ENCODE measurements at places on chromosomes 7 and 10.

DNA sequence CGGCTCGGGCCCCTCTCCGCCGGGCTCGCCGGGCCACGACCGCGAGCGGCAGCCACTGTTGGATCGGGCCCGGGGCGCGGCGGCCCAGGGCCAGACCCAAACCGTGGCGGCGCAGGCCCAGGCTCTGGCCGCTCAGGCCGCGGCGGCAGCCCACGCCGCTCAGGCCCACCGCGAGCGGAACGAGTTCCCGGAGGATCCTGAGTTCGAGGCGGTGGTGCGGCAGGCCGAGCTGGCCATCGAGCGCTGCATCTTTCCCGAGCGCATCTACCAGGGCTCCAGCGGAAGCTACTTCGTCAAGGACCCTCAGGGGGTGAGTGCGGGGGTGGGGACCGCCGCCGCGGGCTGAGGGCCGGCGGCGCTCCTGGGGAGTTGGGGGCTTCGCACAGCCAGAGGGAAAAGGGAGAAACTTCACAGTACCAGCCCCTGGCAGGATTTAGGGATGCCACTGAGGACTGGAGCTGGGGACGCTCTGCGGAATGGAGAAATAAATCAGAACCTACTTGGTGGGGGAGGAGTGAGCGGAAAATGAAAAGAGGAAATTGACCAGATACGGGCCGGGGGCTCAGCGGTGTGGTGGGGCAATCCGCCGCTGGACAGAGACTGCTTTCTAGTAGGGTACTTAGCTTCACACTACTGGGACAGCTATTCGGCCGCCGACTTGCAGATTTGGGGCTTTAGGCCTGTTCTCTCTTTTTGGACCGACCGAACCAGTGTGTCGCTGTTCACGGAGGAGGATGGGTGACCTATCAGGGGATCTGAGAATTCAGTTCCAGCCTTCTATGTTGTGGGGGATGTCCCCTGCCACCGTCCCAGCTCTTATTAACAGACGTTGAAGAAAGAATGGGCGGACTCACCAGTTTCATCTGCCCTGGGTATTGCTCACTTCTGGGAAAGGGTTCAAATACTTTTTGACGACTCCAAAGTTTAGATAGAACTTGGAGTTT, 669 bp downstream of the PI4K2A start:
- DNase-seq, result no peak

- no peak for DNase-seq
These were observed 109.2 kb downstream of the ARHGAP12 start for GRCh38 chr10:31819391-31819820.

- no peak for DNase-seq
These were observed 121.9 kb downstream of the STRA8 start for GRCh38 chr7:135355377-135356048.

DNA sequence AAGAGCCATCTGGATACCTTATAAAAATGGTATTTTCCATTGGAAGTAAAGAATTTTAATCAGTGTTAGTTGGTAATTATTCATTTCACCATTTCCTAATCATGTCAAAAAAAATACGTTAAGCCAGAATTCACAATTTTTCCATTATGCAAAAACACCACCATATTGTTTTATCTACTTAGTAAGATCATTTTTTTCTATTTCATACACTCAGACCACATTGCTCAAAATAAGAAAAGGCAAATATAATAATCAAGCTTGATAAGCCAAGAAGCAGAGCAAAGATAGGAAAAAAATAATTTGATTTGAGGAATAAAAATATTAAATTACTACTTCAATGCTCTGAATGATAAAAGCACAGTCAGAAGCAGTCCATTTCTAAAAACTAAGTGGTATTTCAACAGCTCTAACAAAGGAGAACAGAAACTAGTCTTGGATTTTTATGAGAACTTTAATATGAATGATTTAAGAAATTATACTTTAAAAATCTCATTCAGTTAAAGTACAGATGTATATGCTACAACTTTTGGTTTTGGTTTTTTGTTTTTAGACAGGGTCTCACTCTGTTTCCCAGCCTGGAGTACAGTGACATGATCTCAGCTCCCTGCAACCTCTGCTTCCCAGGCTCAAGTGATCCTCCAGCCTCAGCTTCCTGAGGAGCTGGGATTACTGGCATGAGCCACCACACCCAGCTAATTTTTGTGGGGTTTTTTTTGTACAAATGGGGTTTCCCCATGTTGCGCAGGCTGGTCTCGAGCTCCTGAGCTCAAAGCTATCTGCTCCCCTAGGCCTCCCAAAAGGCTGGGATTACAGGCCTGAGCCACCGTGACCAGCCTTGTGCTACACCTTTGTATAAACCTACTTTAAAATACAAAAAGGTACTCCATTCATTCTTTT, 46.6 kb downstream of the LRRN3 start:
- DNase-seq, result peak; percentile 30

- DNase-seq, result no peak
These were observed 173.8 kb upstream of the AGR3 start for GRCh38 chr7:17055596-17055995.

DNA sequence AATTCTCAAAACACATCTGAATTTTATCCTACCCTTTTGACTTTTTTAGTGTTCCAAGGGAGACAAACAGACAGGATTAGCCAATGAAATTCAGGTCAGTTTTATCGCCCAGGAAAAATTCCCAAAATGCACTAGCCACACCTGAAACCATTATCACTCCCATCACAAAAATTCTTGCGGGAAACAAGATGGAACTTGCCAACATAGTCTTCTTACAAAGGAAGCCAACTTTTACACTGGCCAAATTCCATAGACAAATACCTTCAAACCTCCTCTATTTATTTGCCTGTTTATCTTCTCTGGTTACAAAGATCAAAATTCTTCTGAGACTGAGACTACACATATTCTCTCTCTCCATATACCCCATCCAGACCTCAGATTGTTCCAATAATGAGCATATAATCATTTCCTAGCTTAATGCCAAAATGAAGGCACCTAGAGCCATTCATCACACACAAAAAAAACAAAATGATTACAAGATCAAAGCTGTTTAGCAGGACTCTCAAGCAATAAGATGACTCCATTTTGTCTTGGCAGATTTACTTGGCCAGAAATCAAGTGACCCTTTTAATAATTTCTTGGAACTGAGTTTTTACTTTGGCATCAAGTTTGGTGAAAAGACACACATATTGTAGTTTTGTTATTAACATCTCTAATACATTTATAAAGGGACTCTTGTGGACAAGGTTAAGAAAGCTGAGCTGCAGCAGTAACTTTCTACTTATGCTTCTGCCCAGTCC, 30.2 kb downstream of the MET start:
- no peak for DNase-seq

DNA sequence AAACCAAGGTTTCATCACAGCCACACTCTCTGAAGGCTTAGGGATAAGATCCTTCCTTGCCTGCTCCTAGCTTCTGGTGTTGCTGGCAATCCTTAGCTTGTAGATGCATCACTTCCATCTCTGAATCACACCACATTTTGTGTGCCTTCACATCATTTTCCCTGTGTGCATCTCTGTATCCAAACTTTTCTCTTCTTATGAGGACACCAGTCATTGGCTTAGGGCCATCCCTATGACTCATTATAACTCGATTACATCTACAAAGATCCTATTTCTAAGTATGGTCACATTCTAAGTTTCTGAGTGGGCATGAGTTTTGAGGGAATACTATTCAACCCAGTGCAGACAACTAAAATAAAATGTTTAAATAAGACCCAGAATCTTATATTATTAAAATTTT, 121.7 kb downstream of the C7orf25 start:
- no peak for DNase-seq

GRCh38 chr10:124966008-124966407, 24.1 kb downstream of the ZRANB1 start:
- DNase-seq, result no peak

DNA sequence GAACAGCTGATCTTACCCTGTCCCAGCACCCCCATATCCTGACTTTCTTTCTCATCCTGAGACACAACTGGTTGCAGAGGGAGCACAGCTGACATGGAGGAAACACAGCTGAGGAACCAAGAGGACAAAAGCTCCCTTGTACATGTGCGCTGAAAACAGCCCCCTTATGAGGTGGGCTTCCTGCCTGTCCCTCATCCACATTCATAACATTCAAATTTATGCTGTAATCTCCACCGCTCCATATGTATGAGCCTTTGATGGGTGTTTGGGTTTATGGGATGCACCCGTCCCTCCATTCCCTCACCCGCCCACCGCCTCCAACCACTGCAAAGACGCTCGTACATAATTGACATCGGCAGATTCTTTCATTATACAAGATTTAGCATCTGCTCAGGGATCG, 49.6 kb upstream of the BTRC start:
- DNase-seq, result no peak

GRCh38 chr7:36742911-36743775, 18.8 kb upstream of the AOAH start:
- DNase-seq, result no peak

DNA sequence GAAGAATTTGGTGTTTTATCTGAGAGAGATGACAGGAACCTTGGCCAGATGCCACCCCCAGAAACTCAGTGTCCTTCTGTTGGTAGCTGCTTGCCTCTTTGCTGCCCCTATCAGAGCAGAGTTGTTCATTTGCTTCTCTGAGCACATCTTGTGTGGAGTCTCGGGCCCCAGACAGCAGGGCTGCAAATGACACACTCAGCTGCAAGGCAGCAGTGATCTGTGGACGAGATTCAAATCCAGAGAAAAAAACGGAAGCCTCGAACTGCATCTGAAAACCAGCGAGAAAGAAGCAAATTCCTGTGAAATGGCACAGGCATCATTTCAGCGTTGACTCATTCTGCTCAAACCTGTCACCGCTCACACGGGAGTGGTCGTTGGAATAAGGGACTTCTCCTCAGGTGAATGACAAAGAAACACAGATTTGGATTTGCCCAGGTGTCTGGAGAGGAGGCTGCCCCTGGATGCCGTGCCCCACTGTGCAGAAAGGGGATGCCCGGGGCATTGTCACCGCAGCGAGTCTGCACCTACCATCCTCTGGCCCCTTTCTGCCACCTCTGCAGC, 144.7 kb downstream of the PFKFB3 start:
- peak; percentile 50 for DNase-seq

- DNase-seq, result no peak
These were observed at the start of gene MARVELD1 for GRCh38 chr10:97713339-97713825. TSS of gene MARVELD1 (plus strand) at chr10:97713730. CDS start at chr10:97713877, 147 bp downstream.

GRCh38 chr7:252981-253380, 37.0 kb upstream of the FOXL3 start:
- DNase-seq, result no peak

DNA sequence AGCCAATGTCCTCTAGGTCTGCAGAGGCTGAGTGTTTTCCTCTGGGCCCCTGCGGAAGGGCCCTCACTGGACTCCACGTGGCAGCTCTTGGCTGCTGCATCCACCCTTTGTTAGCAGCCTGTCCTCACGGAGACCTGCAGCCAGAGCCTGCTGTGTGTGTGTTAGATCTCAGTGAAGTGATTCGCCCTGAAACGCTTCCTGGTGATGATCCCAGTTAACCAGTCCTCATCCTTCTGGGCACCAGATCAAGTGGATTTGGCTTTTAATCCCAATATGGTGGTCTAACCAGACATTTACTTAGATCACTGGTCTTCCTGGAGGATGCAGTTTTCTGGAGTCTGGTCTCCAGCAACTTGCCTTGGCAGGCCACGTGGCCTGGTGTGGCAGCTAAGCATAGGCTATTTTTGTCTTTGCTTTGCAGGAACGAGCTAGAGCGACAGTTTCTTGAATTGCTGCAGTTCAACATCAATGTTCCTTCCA, 39.5 kb upstream of the GJD4 start:
- no peak for DNase-seq

GRCh38 chr10:104197364-104197763, 34.8 kb downstream of the CFAP43 start:
- DNase-seq, result no peak

DNA sequence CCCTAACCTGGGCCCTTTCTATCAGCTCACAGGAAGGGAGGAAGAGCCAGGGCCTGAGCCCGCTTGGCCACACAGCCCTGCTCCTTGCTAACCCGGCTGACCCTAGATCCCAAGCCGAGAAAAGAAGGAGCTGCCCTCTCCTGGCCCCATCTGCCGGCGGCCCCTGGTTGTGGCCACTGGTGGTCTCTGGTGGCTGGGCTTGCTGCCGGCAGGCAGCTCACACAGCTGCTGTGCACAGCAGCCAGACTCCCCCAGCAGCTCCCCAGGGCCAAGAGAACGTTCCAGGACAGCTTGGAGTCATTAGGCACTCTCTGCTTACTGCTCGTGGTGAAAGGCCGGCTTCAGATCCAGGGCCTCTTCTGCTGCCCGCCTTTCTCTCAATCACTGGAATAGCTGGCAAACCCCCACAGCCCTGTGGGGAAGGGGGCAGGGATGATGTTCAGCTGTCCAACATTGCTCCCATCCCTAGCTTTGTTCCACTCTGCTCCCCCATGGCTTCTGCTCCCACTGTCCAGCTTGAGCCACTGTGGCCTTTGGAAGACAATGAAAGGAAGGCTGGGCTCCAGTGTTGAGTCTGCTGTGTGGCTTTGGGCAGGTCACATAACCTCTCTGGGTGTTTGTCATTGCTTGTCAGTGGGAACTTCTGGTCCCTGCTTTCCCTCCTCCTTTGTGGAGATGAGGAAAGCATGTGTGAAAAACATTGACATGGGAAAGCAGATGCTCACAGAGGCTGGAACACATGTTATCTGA, 35.4 kb upstream of the COL13A1 start:
- no peak for DNase-seq

DNA sequence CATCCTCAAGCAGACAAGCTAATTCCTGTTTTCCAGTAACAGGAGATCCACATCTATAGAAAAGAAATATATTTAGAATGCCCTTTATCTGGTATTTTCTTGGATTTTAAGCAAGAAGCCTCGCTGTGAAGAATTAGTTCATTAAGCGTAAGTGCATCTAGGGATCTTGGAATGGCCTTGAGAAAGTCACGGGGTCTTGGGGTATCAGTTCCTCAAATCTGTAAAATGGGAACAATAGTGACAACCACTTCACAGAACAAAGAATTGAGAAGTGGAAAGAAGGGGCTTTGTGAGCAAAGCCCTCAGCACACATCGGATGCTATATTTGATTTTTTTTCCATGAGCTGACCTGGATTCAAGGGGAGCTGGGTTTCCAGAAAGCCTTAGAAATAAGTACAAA, 32.3 kb upstream of the WDFY4 start:
- DNase-seq, result no peak

- DNase-seq, result no peak
These were observed 68.8 kb downstream of the NRP1 start for GRCh38 chr10:33265621-33266020.

DNA sequence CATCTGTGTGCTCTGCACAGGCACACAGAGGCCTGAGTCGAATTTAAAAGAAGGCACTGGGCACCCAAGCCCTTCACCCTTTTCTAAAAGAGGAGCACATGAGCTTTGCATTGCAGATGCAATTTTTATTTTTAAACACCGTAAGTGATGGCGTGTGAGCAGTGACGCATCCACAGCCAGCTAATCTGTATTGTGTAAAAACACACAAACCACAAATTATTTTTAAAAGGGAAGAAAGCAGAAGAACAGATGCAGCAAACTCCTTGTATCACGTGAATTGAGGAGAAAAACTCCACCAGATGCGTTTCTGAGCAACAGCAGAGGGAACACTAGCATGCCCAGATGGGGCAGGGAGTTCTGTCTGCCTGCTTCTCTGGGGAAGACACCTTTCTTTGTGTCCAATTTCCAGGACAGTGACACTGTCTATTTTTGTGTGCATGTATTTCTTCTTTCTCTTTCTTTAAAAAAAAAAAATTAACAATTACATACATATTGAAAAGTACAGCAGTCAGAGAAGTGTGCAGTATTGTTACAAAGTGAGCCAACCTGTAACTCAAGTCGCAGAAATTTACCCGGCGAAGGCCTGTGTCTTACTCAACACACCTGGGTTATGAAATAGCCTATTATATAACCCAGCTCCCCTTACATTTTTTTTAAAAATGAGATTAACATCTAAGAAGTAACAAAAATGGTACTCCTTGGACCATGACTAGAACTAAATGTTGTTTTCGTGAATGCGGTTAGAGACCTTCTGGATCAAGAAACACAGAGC, 39.2 kb downstream of the EEPD1 start:
- DNase-seq, result no peak

Measured in activated CD4-positive, alpha-beta T cell treated with anti-CD3 and anti-CD28 coated beads, Interleukin-2, amount 50 U/mL, for 24 hours (primary cell).